Forelimb muscle (tissue), 1 donor: ENCODE measurements at places on chromosomes 11 and 22. TPM values are rescaled to one million over a fixed set of nuclear protein-coding genes. Genes with fewer than 3 reads are reported as not detected.

DNA sequence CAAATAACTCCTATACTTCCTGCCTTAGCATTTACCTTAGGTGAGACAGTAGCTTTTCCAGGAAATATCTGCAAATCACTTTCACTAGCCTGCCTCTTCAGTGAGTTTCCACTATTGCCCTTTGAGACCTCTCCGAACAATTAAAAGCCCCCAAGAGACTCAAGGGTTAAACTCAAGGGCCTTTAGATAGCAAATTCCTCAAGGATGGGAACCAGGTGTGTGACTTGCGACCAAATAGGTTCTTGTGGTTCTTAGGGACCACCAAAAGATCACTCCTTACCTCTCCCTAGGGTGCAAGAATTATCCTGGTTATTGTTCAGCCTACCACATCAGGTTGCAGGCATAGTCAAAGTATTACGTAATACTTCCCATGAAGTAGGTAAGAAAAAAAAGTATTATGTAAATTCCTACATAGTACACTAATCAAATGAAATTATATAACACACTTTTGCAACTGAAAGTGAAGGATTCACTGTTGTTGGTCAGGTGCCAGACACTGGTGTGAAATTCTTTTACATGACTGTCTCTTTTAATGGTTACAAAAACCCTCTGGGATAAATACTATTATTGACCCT lies 1.4 kb upstream of the RDX start:
- no peak for DNase-seq

DNA sequence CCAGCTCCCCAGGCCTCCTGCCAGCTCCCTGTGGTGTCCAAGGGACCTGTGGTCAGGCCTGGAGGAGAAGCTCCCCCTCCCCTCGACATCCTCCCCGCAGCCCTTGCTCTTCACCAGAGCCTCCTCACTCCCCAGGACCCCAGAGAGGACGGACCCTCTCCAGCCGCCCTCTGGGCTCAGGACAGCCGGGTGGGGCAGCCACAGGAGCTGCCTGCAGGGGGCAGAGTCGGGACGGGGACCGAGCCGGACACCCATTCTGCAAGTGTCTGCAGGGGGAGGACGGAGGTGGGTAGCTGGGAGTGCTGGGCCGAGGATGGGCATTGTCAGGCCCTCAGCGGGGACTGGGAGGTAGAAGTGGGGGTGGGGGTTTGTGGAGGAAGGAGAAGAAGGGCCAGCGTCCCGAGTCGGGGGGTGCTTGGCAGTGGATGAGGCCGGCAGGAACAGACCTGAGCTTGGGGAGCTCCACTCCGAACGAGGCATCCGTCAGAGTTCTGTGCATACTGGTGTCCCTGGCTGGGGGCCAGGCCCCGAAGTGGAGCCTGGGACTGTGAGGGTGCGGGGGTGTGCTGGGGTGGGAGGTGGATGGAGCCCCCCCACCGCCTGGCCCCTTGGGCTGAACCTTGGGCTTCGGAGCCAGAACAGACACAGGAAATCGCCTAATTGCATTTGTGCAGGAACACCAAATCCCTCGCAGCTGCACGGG lies 15.2 kb downstream of the PRR33 start:
- no peak for DNase-seq

GRCh38 chr11:126456783-126457542 lies 101.5 kb downstream of the ST3GAL4 start:
- no peak for DNase-seq

DNA sequence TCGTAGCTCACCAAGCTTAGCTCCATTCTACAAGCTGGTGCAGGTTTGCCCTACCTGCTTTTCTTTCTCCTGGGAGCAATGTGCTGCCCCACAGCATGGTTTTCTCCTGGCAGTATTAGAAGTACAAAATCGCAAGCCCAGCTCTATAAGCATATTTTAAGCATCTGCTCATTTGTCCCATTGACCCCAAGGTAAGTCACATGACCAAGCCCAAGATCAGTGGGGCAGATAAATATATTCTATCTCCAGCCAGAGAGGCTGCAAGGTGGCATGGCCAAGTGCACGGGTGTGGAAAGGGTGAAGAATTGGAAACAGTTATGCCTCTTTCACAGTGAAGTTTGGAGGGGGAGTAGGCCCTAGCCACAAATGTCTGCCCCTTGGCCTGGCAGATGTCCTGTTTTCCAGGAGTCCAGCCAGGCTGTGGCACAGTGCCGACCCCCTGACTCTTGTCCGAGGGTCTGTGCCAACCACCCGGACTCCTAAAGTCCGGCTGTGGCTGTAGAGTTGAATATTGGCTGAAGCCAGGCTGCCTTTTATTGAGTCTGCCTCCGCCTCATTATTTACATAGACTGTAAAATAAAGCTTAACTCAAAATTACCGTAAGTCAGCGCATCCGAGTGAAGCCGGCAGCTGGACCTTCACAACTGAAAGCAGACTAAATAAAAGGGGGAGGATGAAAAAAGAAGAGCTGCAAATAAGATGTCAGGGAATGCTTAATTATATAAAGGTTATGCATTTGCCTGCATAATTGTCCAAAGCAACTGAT lies 165.7 kb downstream of the COMMD9 start:
- no peak for DNase-seq

GRCh38 chr22:48051796-48052620 lies 1289.6 kb downstream of the TBC1D22A start:
- DNase-seq = no peak

GPHA2 gene
- 0.35 TPM for polyA plus RNA-seq

DNA sequence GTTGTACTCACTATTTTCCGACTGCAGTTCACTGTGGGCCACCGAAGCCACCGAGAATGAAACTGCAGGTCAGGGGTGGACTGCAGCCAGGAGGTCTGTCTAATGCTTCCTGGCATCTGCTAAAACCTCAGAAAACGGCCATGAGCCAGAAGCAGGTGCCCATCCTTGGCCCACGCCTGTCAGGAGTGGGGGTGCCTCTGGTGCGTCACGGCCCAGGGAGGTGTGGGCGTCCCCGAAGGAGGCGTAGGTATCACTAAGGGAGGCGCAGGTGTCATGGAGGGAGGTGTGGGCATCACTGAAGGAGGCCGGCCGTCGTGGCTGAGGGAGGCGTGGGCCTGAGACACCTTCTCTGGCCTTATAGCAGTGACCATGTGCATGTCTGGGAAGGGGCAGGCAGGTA lies 456.2 kb downstream of the TBC1D22A start:
- no peak for DNase-seq

GDPD4 gene
- 0.09 TPM for polyA plus RNA-seq

DNA sequence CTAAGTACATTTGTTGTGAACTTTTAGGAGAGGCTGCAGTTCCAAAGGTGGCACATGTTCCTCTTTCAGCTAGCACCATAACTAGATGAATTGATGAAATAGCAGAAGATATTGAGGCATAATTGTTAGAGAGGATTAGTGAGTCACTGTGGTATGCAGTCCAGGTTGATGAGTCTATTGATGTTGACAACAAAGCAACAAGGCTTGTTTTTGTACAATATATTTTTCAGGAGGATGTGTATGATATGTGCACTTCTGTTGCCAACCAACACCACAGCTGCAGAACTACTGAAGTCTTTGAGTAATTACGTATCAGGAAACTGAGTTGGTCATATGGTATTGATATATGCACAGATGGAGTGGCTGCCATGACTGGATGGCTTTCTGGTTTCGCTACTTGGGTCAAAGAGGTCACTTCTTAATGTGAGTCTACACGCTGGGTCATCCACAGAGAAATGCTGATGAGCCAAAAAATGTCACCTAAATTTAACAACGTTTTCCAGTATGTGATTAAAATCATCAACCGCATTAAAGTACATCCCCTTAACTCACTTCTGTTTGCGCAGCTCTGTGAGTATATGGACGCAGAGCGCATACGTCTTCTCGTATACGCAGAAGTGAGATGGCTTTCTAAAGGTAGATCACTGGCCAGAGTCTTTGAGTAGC lies 261.3 kb upstream of the ANO5 start:
- DNase-seq = no peak

OR5D13 gene
- not detected for polyA plus RNA-seq

DNA sequence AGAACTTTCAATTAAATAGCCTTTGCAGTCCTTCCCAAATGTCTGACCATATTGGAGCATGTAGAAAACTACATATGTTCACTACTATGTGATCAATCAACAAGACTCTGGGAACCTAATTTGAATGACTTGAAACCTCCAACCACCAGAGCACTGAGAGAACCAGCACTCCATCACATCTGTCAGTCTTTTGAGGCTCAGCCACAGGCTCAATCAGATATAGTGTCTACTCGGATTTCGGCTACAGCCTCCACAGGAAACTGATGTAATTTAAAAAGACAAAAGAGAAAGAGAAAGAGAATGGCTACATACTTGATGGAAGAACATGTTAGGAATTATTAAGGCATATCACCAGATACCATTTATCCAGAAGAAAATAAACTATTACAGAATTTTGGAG lies 859.0 kb downstream of the FAM181B start:
- no peak for DNase-seq

GRCh38 chr11:131591051-131591461 lies 220.6 kb downstream of the NTM start:
- DNase-seq = no peak

BIK gene
- not detected for polyA plus RNA-seq

- no peak for DNase-seq
These were observed 102.2 kb upstream of the FGF3 start for GRCh38 chr11:69921128-69922014.

GRCh38 chr11:8650401-8650990 lies 32.0 kb downstream of the TRIM66 start:
- no peak for DNase-seq

DNA sequence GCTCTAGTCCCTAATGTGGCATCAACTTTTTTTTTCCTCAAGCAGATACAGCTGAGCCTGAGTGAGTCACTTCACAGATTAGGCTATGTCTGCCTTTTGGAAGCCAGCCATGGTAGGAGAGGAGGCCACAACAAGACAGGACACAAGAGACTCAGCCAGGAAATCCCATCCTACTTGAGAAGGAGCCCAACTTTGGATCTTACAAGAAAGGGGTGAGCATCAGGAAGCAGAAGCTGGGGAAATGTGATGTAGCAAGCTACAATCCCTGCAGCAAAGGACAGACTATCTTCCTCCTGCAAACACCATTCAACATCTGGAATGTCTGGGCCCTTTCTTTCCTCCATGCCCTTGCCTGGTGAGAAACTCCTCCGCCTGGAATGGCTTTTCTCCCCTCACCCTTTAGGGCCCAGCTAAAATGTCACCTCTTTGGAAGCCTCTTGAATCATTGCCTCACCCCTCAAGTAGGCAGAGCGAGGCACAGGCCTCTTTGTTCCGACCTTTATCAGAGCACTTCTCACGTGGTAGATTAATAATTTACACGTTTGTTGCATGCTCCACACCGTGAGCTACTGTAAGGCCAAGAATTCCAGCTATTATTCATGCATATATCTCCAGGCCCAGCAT lies 156.4 kb upstream of the PITPNB start:
- DNase-seq = peak; percentile 36

GRCh38 chr11:30545507-30545906 lies 40.6 kb downstream of the MPPED2 start:
- DNase-seq = no peak

GRCh38 chr11:12721816-12722604 lies 47.8 kb downstream of the TEAD1 start:
- no peak for DNase-seq

DGCR6L gene
- 77.0 TPM for polyA plus RNA-seq

DNA sequence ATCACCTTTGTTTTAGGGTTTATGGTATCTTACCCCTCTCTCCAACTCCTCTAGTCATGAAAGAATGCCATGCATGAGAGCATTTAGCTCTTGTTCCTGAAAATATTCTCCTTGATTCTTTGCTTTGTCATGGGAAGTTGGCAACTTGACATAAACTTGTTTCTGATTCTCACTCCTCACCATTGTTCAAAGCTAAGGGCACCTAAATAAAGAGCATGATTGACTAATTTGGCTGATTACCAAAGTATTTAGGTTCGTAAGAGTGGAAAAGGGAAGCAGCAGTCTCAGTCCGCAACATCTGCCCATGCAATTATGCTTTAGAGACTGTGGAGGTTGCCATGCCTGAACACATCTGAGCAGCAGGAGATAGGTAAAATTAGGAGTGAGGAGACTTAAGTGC lies 26.4 kb downstream of the OR52K1 start:
- DNase-seq = no peak

DNA sequence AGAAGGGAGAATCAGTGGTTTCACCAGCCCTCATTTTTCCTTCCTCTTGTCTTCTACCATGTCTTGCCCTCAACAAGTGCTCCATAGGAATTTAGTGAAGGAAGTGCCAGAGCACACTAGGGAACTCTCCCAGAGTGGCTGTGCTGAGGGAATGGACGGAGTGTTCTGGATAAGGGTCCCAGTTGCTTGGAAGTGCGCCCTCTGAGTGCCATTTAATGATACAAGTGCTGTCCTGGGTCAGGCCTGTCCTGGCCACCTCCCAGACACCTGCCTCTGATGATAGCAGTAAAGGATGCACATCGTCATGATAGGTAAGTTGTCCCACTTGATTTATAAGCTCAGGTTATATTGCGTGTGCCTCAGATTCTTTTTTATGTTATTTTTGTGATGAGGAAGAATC lies 5.1 kb downstream of the PANX1 start:
- no peak for DNase-seq
